T-helper 1 cell (primary cell): ENCODE measurements at places on chromosomes 1 and 21.

DNA sequence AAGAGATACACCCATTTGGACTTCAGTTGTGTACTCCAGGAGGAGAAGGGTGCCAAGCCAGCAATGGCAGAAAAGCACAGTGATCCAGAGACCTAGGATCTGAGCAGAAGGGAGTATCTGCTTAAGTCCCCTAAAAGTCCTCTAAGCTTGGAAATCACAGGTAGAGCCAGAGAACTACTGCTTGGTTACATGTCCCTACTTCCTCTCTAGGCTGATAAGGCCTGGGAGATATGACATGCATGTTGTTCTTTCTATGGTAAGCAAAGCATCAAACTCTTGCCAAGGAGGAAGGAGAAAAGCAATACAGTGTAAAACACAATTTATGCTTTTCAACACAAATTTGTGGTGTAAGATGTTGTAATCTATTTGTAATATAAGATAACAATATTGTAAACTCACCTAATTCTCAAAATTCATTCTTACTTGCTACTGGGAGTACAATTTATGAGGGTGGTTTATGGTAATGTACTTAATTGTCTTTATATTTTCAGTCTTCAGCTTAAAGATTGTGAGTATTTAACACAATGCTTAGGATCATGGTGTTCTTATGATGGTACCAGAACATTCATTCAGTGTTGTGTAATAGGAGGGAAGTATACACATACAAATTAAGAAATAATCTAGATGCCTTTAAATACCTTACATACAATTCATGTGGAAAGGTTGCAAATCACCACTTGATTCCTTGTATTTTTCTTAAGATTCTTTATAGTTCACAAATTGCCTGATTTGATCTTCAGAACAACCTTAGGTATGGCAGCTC, 49.1 kb upstream of the GNG12 start:
- DNase-seq, result no peak

DNA sequence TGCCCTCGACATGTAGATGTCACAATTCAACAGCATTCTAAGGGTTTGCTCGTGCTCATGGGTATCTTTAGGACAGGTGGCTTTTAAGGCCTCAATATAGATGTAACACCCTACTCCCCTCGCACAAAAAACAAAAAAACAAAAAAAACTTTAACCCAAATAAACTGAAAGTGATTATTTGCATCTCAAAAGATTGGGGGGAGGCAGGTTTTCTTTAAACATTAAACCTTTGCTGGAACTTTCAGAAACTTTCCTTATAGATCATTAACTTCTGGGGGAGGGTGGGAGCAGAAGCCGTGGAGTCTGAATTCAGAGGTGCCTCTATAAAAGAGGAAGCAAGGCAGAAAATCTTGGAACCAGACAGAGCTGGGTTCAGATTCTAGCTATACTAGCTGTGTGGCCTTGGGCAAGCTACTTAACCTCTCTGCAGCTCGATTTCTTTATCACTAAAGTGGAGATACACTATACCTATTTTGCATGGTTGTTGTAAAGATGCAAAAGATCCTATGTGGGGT, 3.2 kb upstream of the KIAA1614 start:
- DNase-seq, result no peak

GRCh38 chr1:87334351-87335174, 5.9 kb downstream of the LMO4 start:
- DNase-seq, result no peak

GRCh38 chr21:16312321-16312720, 582.5 kb downstream of the USP25 start:
- DNase-seq, result no peak

DNA sequence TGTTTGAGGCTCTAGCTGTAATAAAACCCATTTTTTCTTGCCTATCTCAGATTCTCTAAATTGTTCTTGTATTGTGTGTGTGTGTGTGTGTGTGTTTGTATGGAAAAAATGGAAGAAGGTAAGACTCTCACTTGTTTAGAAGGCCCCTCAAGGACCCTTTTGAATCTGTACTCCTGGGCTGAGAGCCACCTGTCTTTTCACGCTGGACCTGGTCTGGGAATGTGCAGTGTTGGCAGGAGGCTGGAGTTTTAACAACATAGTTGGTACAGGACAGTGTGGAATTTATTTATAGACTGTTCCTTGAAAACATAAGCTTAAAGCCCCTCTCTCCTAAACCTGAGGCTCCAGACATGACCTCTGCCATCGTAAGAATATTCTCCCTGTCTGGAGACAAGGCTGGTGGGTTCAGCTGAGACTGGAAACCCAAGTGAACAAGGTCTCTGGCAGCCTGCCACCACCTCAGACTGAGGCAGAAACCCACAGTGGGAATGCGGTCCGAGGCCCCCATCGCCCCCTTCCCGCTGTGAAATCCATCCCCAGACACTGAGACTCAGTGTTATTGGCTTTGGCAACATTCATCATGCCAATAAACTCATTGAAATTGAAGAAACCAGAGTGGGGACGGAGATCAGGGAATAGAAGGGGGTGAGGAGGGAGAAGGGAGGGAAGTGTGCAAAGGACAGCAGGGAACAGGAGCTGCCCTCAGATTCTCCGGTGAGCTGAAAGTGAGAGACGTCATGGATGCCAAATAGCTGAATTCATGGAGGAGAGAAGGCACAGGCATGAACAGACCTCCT, 24.6 kb upstream of the PLXNA2 start:
- no peak for DNase-seq

- no peak for DNase-seq
Measured at GRCh38 chr21:38236232-38236631, 20.6 kb upstream of the KCNJ15 start.

- no peak for DNase-seq
Measured at GRCh38 chr1:202815120-202815519, 4.4 kb downstream of the PCAT6 start.

DNA sequence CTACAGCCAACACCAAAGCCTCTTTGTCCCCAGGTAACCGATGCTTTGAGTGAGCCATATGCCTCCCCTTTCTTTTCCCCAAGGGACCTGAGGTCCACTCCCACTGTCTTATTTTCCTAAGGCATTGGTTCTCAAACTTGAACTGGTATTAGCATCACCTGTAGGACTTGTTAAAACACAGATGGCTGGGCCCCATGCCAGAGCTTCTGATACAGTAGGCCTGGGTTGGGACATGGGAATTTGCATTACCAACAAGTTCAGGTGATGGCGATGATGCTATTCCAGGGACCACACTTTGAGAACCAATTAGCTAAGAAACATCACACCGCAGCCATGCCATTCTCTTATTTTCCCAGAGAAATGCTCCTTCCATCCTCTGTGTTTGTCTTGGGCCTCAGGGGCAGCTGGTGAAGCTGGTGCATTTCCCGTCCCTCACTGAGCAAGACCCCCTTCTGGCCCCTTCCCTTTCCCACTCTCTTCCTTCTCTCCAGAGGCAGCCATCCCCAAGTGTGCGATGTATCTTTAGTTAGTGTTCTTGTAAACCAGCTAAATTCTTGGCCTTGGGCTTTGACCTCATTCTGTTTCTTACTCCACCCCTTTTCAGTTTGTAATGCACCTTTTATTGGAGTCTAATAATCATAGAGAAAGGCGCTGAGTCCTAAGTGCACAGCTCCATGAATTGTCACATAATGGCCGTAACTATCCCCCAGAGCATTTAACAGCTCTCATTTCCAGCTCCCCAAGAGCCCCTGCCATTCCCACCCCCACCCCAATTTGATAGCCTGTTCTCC, 14.2 kb upstream of the TTC22 start:
- DNase-seq, result no peak

- no peak for DNase-seq
Measured at GRCh38 chr1:25771221-25772114, 28.5 kb upstream of the SELENON start.

GRCh38 chr1:40092706-40093639, 4.1 kb downstream of the PPT1 start:
- DNase-seq, result no peak

DNA sequence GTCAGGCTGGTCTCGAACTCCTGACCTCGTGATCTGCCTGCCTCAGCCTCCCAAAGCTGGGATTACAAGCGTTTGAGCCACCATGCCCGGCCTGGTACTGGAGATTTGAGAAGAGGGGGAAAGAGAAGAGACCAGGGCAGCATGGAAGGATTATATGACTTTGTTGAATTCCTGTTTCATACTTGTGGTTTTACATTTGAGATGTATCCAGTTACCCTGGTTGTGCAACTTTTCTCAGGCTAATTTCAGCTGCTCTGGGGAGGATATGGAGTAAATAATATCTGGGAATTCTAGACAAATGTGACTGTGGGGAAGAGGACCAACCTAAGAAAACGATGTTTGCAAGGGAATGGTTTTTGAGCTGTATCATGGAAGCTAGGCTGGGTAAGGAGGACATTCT, 89.5 kb upstream of the GREM2 start:
- DNase-seq, result no peak

DNA sequence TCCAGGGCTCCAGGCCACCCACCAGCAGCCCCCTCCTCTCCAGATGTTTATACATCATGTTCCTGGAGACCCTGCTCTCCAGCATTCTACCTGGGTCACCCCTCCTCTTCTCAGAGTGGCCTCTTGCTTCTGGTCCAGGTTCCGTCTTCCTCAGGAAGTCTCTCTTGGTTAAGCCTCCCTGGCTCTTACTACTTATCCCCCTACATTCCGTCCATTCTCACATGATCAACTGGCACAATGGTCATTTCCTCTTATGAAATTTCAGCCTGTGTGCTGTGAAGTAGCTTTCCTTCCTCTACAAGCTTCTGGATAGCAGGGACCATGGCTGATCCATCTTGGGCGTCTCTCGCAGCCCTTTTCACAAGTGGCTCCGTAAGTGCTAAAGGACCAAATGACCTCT, 33.9 kb upstream of the ATP2B4 start:
- no peak for DNase-seq

GRCh38 chr1:29473161-29473855, 237.0 kb downstream of the PTPRU start:
- no peak for DNase-seq

- DNase-seq, result no peak
Measured at GRCh38 chr1:70048336-70049094, 156.9 kb downstream of the LRRC40 start.

DNA sequence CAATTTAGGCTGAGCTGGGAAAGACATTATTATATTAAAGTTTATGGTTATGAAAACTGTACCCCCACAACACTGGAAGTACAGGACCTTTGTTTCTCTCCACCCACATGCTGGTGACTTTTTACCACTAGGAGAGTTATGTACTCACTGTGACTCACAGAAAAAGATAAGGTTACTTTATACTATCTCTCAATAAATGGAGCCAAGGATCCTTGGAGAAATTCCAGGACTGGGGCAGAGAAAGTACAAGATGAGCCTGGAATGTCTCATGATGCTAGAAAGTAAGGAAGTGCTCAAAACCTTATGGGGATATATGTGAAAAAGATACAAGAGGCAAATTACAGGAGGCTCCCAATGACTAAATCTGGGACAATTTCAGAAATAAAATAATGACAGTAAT, 63.9 kb upstream of the C1orf105 start:
- DNase-seq, result no peak

- no peak for DNase-seq
Measured at GRCh38 chr21:44594406-44594916, 2.2 kb upstream of the KRTAP10-6 start.

- no peak for DNase-seq
Measured at GRCh38 chr1:32063261-32063681, 9.5 kb upstream of the TMEM39B start.

DNA sequence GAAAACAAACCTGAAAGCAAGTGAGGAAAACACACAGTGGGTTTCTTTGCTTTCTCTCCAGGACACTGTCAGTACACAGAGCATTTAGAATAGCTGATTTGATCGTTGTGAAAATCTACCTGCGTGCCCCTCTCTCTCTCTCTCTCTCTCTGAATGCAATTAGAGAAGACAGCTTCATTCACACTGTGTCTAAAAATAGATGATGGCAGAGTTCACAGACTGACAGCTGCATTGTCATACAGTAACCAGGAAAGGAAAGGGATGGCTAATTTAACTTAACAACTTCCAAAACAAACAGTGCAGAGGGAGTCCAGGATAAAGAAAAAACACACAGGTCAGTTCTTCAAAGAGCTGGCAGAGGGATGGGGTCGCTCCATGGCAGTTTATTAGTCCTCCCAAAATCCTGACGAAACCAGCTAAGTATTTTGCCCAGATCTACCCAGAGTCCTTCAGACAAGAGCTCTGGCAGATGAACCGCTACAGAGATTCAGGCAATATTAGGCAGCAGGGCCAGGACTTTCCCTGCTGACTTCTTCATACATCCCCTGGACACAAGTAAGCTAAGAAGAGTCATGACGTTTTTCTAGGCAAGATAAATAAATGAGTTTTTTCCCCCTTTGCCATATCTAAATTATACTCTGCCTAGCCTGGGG, 58.9 kb downstream of the WLS start:
- no peak for DNase-seq

DNA sequence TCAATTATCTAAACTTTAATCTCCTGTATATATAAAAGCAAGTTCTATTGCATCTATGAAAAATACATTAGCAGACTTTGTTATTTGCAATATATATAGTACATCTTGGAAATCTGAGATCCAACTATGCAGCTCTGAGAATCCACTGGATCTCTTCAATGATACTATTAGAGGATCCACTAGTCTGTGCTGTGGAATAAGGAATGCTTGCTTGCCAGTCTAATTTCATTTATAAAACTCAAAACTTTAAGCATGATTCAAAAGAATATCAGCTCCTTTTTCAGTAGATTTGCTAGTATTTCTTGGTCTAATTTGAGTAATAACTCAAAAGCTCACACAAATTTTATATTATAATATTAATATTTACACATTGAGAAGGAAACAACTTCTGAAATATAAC, 115.1 kb downstream of the SPATA6 start:
- DNase-seq, result no peak

DNA sequence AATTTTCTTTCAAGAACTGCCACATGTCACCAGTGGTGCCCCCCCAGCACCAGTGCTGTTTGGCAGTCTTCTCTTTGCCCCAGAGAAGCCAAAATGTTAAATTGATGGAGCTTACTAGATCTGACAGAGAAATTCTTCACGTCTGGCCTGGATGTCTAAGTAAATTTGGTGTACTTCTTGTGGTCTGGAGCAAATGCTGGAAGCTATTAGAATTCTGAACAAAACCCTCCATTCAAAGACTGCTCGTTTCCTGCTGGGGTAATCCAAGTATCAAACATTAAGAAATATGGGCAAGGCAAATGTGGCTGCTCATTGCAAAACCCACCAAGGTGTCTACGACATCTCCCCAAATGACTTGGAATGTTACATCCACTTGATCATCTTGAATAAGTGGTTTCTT, 92.3 kb downstream of the ROR1 start:
- DNase-seq, result no peak

GRCh38 chr1:13587256-13588030, 3.8 kb downstream of the PDPN start:
- no peak for DNase-seq
